ENCODE measurements at places on chromosomes 6 and 20.
A peak's percentile ranks its signal among the peaks of the same experiment; 100 is the strongest.

DNA sequence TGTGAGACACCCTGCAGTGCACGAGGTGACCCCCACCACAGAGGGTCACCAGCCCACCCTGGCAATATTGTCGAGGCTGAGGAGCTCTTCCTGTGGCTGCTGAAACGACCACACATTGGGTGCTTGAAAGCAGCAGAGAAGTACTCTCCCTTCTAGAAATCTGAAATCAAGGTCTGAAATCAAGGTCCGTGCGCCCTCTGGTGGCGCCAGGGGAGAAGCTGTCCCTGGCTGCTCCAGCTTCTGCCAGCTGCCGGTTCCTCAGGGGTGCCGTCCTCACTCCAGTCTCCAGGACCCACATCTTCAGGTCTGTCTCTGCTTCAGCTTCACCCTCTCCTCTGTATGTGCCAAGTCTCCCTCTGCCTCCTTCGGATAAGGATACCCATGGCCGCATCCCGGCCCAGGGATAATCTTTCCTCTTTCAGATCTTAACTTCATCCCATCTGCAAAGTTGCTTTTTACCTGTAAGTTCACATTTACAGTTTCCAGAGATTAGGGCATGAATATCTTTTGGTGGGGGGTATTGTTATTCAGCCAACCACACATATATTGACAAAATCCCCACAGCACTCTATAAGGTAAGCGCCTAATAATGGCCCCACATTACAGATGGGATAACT is 108.3 kb upstream of the PHACTR3 start:
- DNase-seq, result peak; percentile 60

DNA sequence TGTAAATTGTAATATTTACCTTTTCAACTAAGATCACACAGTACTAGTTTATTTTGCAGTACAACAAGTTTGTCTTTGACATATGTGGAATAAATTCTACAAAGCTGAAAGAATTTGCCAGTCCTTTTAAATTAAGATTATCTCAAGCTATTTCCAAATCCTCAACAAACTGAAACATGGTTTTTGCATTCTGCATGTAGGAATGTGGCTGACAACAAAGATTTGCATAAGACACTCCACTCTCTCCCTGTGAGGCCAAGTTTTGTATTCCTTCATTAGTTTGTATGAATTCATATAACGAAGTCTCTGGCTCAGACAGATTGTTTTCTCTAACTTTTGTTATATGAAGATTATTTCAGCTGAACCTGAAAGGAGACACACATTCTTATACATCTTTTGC is 124.1 kb upstream of the THEMIS start:
- DNase-seq, result no peak

DNA sequence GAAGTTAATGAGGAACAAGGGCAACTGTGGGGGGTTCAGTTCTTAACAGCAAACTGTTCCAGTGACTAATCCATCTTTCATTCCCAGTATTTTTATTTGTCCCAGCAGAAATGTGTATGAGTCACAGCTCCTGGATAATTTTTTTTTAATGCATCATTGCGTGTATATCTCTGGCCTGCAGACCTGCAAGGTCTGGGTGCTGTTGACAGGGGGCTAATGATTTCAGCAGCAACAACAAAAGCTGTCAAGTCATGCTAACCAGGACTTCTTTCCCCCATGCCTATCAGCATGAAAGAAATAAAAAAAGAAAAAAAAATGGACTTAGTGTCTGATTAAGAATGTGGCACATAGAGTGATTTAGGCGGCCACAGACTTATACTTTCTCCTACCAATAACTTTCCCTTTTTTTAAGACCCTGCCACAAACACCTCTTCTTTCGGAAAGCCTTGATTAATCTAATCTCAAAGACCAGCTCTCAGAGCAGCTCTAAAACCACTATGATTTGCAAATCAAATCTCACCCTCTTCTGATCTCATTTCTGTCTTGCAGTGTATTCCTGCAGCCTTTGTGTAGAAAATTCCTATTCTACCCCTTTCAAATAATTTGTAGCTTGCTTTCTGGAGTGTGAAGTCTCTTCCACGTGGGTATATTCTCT is 14.2 kb upstream of the PREX1 start:
- DNase-seq, result peak; percentile 87

DNA sequence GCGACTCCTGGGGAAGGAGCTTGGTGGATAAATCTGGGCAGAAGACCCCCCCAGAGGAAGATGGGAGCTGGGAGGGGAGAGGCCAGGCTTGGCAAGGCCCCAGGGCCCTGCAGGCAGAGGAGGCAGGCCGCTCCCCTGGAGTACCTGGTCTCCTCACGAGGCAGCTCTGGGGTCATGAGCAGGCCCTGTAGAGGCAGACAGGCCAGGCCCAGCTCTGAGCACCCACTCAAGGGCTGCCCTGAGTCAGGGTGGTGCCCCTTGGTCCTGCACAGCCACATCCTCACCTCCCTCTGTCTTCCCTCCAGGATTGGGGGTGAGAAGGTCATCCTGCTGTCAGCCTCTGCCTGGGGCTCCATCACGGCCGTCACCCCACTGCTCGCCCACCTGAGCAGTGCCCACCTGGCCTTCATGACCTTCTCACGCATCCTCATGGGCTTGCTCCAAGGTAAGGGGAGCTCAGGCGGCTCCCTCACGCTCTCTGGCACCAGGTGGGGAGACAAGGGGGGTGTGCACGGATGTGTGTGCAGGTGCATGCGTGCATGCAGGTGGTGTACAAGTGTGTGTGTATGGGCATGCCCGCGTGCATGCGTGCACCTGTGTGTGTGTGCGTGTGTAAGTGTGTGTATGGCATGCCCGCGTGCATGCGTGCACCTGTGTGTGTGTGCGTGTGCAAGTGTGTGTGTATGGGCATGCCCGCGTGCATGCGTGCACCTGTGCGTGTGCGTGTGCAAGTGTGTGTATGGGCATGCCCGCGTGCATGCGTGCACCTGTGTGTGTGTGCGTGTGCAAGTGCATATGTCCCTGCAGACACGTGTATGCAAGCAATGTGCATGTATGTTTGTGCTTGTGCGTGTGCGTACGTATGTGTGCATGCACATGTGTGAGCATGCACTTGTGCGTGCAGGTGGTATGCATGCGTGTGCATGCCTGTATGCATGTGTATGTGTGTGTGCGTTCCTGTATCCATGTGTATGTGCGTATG is 4.9 kb downstream of the SLC17A9 start:
- DNase-seq, result no peak

DNA sequence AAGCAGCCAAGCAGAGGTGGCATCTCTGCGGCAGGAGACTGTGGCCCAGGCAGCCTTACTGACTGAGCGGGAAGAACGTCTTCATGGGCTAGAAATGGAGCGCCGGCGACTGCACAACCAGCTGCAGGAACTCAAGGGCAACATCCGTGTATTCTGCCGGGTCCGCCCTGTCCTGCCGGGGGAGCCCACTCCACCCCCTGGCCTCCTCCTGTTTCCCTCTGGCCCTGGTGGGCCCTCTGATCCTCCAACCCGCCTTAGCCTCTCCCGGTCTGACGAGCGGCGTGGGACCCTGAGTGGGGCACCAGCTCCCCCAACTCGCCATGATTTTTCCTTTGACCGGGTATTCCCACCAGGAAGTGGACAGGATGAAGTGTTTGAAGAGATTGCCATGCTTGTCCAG is 5.9 kb upstream of the PHF1 start:
- no peak for DNase-seq

- peak; percentile 43 for DNase-seq
Observed at GRCh38 chr6:130752267-130752666, 74.9 kb upstream of the SMLR1 start.

GRCh38 chr6:56368491-56368890 is 121.1 kb upstream of the COL21A1 start:
- no peak for DNase-seq

- DNase-seq, result peak; percentile 79
Observed at GRCh38 chr20:47272893-47273590, 83.5 kb downstream of the ZMYND8 start.

DNA sequence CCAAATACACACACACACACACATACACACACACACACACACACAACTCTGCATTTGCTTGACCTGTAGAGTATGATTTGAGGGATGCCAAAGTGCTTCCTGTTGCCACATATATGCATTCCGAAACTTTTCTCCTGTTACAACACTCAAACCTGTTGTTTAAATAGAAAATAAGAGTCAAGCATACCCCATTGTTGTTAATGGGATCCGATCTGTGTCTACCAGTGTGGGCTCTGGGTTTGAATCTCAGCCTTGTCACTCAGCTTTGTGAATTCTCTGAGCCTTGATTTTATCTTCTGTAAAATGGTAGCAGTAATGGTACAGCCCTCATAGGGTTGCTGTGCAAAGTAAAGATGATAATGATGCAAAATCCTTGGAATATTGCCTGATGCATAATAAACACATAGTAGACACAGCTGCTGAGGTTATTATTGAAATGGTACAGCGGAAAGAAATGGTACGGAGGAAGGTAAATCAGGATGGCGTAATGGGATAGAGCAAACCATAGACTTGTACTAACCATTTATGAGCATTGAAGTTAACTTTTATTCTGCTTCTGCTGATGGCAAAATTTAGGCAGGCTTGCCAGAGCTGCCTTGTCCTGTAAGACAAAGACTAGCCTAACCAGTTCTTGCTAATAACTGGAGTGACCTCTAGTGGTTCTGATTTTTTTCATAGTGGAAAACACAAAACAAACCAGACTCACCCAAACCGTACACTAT is 113.5 kb upstream of the PHACTR1 start:
- peak; percentile 62 for DNase-seq

GRCh38 chr6:155155787-155156447 is 107.9 kb upstream of the CLDN20 start:
- DNase-seq, result no peak

DNA sequence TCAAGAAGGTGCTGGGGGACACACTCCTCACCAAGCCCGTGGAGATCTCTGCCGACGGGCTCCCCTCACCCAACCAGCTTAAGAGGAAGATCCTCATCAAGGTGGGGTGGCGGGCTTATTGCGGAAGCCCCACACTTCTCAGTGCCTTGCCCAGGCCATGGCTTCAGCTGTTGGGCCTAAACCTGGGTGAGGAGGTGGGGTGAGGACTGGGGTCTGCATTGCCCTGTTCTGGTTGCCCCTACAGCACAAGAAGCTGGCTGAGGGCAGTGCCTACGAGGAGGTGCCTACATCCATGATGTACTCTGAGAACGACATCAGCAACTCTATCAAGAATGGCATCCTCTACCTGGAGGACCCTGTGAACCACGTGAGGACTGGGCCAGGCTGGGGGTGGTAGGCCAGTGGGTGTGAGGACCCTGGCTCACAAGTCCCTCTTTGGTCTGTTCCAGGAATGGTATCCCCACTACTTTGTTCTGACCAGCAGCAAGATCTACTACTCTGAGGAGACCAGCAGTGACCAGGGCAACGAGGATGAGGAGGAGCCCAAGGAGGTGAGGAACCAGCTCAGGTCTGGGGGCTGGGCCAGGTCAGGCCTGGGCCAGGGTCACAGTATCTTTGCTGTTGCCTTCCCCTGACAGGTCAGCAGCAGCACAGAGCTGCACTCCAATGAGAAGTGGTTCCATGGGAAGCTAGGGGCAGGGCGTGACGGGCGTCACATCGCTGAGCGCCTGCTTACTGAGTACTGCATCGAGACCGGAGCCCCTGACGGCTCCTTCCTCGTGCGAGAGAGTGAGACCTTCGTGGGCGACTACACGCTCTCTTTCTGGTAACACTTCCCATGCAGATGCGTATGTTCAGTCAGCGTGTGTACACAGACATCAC is 27.9 kb downstream of the PLCG1 start:
- no peak for DNase-seq

DNA sequence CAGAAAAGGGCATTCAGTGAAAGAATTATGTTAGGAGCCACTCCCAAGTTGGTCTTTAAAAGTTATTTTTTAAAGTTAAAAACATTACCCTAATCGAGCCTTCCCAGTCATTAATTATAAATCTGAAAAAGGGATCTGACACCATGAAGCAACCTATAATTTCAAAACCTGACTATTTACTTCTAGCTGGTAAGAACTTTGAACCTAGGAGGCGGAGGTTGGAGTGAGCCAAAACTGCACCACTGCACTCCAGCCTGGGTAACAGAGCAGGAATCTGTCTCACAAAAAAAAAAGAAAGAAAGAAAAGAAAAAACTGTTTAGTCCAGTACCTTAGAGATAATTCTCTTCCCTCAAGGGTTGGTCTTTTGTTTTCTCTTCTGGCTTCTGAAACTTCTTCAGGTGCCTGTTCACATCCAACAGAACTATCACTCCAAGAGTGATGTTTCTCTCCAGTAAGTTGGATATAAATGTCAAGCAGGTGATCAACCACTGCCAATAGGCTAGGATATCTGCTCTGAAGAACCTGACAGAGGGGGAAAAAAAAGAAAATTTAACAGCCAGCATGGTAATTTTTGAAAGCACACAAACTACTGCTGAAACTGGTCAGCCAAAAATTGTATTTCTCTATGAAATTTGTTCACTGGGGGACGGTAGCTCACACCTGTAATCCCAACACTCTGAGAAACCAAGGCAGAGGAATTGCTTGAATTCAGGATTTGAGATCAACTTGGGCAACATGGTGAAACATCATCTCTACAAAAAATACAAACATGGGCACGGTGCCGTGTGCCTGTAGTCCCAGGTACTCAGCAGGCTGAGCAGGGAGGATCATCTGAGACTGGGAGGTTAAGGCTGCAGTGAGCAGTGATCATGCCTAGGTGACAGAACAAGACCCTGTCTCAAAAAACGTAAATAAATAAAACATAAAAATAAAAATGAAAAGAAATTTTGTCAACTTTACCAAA is 38.2 kb downstream of the MDN1 start:
- no peak for DNase-seq

DNA sequence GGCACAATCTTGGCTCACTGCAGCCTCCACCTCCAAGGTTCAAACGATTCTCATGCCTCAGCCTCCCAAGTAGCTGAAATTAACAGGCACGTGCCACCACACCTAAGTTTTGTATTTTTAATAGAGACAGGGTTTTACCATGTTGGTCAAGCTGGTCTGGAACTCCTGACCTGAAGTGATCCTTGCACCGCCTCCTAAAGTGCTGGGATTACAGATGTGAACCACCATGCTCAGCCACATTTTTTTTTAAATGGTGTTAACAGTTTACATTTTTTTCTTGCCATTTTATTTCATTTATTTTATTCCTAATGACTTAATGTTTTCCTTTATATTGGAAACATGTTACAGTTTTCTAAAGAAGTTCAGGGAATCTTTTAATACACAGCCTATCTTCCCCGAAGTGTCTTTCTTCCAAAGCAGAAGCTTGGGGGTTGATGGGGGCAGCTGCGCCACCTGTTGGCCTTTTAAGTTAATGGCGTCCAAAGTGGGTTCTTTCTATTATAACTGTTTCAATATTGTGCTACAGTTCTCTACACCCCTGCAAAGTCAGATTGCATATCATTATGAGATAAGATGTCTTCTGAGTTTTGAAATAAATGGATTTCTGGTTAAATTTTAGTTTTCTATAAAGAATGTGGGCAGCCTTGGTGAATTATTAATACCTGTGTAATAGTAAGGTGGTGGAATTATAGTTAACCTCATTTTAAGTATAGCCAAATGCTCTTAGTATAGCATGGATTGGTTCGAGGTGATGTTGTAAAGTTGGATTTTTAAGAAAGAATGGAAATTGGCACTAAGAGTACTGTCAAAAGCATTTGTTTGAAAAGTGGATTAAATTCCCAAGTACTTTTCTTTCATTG is 42.0 kb upstream of the PLCG1 start:
- DNase-seq, result peak; percentile 71

GRCh38 chr20:5039255-5039657 is 37.9 kb upstream of the SLC23A2 start:
- no peak for DNase-seq

- DNase-seq, result no peak
Observed at GRCh38 chr6:8017276-8017701, 46.9 kb downstream of the BLOC1S5 start.

Measured in fibroblast of mammary gland (primary cell).